ENCODE measurements at places on chromosomes 7 and 10. TPM values are rescaled to one million over a fixed set of nuclear protein-coding genes. Genes with fewer than 3 reads are reported as not detected.

The WEE2 gene
- total RNA-seq, result not detected

The HOXA7 gene
- 1.2 TPM for total RNA-seq

The SUFU gene
- 2.6 TPM for total RNA-seq

The HGF gene
- 108 TPM for total RNA-seq

The PTN gene
- total RNA-seq, result 13.9 TPM

The IKZF5 gene
- total RNA-seq, result 3.1 TPM

The TMEM130 gene
- total RNA-seq, result 0.26 TPM

The ADIRF gene
- 142 TPM for total RNA-seq

The PNLIPRP2 gene
- not detected for total RNA-seq

The UTF1 gene
- not detected for total RNA-seq

The OPN1SW gene
- total RNA-seq, result not detected

The MYL10 gene
- total RNA-seq, result not detected

The NCOA4 gene
- 145 TPM for total RNA-seq

The APBB1IP gene
- total RNA-seq, result 3.1 TPM

The TAS2R3 gene
- total RNA-seq, result 1.3 TPM

The ANKRD22 gene
- total RNA-seq, result 0.17 TPM

The GAD2 gene
- not detected for total RNA-seq

The CRPPA gene
- 1.5 TPM for total RNA-seq

The FKBP6 gene
- not detected for total RNA-seq

The MYOF gene
- 298 TPM for total RNA-seq

The SPDYE2 gene
- total RNA-seq, result not detected

The PAPOLB gene
- under 0.01 TPM for total RNA-seq

The KDM7A gene
- total RNA-seq, result 4.8 TPM

The PPP1R17 gene
- total RNA-seq, result not detected

The BICC1 gene
- 64.7 TPM for total RNA-seq

The CNPY1 gene
- not detected for total RNA-seq

The GDF2 gene
- not detected for total RNA-seq

The NKX6-2 gene
- total RNA-seq, result not detected

The TUBB8 gene
- total RNA-seq, result not detected

The VIPR2 gene
- under 0.01 TPM for total RNA-seq

The AMZ1 gene
- total RNA-seq, result 0.33 TPM

The GRB10 gene
- 64.1 TPM for total RNA-seq

The FAM171A1 gene
- total RNA-seq, result 6.2 TPM

The TLX1 gene
- total RNA-seq, result not detected

The SLC29A3 gene
- 2.3 TPM for total RNA-seq

The FAM25A gene
- not detected for total RNA-seq

The DPYSL4 gene
- 0.26 TPM for total RNA-seq

The HOXA13 gene
- total RNA-seq, result not detected

The ACHE gene
- under 0.01 TPM for total RNA-seq

The HABP2 gene
- not detected for total RNA-seq

The ABCB4 gene
- 0.26 TPM for total RNA-seq

The GIMAP1 gene
- under 0.01 TPM for total RNA-seq

The LIPK gene
- total RNA-seq, result not detected

The ELOVL3 gene
- total RNA-seq, result 0.66 TPM

The OR2A42 gene
- total RNA-seq, result not detected

The DYDC2 gene
- total RNA-seq, result not detected

The SRRM3 gene
- total RNA-seq, result 1.0 TPM

The SPDYE16 gene
- total RNA-seq, result 0.17 TPM

The CPVL gene
- 0.51 TPM for total RNA-seq

The NODAL gene
- total RNA-seq, result not detected

The MACC1 gene
- total RNA-seq, result 0.26 TPM

The RAB19 gene
- total RNA-seq, result not detected

The DLX6 gene
- not detected for total RNA-seq
